ENCODE measurements at places on chromosomes 7 and 10.

DNA sequence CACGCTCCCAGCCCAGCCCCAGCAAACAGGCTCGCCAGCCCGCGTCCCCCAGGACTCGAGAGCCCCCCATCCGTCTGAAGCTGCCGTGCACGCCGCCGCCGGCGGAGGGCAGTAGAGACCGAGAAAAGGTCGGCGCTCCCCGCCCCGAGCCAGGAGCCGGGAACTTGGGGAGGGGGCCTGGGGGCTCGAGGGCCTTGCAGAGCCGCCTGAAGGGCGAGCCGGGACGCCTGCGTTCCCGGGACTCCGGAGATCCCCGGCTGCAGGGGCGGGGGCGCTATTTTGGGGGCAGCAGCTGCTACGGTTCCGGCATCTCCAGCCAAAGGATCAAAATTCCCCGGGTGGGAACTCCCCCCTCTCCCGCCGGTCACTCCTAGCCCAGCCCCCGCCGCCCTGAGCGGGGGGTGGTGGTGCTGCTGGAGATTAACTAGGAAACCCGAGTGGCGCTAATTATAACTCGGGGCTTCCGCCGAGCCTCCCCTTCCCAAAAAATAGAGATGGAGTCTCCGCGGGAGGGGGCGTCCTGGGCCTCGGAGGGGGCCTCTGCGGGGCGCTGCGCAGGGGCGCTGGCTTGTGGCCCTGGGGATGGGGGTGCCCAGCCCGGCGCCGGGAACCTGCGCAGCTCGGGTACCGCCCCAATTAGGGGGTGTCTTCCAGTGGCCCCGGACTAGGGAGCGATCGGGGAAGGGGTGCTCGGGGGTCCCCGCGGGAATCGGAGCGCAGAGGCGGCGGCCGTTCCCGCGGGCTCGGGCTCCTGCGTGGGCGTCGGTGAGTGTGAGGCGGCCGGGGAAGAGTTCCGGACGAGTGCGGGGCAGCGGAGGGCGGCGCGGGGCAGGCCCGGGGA, 608 bp downstream of the ACHE start:
- DNase-seq: peak; percentile 50

DNA sequence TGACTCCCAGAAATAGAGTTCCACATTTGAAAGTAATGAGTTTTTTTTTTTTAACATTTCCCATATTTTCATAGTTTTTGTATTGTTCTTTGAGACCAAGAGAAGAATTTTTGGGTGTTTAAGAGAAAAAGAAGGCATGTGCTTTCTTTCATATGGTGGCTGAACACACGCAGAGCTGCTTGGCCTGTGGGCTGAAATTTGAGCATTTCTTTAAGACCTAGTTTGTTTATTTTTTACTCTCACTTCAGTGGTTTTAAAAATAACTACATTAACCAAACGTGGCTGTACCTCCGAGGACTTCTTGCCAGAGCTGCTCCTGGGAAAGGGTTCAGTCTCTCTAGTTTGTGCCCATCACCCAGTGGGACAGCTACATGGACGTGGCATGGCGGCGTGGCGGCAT, 58.3 kb downstream of the INPP5A start:
- DNase-seq: no peak

GRCh38 chr10:47435081-47435480, 48.8 kb downstream of the ANXA8 start:
- DNase-seq: no peak

DNA sequence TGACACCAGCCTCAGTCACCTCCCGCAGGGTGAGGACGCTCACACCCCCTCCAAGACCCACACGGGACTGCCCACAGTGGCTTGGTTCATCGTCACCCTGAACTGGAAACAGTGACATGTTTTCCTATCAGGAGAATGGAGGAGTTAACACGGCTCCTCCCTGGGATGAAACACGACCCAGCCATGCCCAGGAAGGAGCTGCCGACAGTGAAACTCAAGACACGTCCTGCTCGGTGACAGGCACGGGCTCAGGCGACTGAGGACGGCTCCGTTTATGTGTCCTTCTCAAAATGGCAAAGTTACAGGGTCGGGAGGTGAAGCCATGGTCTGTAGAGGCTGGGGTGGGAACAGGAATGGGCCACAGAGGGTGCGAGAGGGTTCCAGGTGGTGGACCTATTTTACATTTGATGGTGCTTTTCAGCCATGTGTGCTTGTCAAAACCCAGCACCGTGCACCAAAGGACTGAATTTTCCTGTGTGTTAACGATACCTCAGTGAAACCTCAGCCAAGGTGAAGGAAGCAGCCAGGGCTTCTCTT, 272.4 kb downstream of the ADARB2 start:
- DNase-seq: no peak

DNA sequence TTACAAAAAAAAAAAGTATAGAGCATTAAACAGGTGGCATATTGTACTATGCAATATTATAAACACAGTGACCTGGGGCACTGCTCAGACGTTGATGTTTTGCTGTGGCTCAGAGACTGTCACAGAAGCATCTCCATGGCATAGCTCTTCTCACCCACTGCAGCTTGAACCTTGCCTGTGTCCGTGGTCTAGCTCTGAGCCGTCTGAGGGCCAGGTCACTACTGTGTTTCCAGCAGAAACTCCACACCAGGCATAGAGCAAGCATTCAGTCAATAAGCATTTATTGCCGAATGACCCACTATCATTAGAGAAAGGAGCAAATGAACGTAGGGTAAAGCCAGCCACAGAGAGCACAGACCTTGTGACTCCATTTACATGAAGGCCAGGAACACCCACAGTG, 443.2 kb upstream of the FOXK1 start:
- no peak for DNase-seq

DNA sequence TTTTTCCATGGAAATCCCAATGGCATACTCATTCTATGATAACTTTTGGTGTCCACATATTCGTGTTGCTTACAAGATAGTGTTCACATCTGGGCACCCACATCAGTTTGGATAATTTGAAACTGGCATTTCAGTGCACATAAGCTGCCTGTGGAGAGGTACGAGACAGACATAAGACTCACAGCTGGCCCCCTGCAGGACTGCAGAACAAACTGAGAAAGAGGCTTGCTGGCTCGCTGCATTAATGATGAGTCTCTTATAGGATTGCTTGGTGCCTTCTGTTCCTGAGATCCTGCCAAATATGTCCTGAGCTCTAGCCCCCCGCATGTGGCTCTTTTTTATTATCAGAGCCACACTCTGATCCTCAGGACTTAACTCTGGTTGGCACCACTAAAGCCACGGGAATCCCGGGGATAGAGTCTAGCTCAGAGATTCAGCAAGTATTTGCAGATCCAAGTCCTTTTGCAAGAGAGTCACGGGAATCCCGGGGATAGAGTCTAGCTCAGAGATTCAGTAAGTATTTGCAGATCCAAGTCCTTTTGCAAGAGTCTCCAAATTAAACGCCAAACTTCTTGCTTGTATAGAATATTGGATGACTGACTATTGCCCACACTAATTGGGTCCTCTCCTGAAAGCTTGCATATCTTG, 34.0 kb upstream of the JCAD start:
- no peak for DNase-seq

DNA sequence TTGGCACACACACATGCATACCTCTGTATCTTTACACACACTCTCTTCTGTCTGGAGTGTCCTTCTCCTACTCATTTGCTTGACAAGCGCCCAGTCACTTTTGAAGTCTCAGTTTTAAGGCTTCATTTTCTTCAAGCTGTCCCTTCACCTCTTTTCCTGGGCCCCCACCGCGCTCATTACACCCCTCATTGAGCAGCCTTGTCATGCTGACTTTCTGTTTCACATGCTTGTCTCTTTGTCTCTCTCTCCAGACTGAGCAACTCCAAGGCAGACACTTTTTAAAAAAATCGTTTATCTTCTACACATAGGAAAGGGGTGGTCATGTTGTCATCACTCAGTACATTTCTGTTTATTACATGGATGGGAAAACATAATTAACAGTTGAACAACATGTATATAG, 225.2 kb upstream of the FZD1 start:
- no peak for DNase-seq

GRCh38 chr10:12980713-12981306, 20.7 kb downstream of the CCDC3 start:
- DNase-seq: no peak

DNA sequence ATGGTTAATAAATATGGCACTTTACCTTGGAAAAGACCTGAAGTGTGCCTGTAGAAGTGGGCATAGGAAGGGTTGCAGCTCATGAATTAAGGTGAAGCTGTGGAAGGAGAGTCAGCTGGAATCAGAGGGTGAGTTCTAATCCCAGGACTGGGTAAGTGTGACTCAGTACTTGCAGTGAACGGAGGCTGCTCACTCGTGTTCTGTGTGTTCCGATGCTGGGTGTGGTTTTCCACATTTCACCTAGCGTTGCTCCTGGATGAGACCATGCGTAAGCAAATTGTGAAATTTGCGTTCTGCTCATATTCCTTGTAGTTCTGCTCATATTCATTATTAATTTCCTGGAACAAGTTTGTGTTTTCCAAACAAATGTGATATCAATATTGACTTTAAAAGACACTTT, 22.4 kb upstream of the TMEM236 start:
- DNase-seq: no peak

GRCh38 chr7:148191391-148192065, 399.0 kb upstream of the C7orf33 start:
- no peak for DNase-seq

- DNase-seq: no peak
Observed at GRCh38 chr7:144459635-144460034, 56.1 kb upstream of the NOBOX start.

- no peak for DNase-seq
Observed at GRCh38 chr7:107641676-107642075, 19.0 kb upstream of the SLC26A4 start.

DNA sequence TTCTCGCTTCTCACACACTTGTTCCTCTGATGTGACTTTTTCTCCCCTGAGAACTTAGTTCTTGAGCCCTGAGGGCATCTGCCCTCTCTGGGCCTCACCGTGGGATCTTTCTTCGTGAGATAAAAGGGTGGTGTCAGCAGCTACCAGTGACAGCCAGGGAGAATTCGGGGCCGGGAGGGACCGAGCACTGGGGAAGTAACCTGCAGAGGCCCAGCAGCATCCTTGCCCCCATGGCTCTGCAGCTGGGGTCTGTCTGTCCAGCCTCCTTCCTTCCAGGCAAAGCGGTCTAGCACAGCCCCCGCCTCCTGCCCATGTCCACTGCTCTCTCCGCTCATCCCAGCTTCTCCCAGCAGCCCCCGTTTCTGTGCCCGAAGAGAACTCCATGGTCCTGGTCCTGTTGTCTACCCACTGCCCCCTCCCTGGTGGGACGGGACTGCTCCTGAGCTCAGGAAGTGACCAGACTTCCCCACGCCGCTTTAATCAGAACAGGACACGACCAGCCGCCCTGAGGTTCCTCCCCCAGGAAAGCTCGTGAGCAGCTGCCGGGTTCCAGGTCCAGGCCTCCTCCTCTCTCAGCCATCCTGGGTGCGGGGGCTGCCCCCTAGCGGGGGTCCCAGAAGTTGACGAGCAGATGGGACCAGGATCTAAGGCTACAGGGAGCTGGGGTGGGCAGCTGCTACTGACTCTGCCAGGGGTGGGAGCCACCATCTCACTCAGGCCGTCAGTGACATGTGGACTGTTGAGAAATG, 187.5 kb downstream of the WDR37 start:
- no peak for DNase-seq

- DNase-seq: no peak
Observed at GRCh38 chr10:110773693-110774068, 98.0 kb upstream of the PDCD4 start.

DNA sequence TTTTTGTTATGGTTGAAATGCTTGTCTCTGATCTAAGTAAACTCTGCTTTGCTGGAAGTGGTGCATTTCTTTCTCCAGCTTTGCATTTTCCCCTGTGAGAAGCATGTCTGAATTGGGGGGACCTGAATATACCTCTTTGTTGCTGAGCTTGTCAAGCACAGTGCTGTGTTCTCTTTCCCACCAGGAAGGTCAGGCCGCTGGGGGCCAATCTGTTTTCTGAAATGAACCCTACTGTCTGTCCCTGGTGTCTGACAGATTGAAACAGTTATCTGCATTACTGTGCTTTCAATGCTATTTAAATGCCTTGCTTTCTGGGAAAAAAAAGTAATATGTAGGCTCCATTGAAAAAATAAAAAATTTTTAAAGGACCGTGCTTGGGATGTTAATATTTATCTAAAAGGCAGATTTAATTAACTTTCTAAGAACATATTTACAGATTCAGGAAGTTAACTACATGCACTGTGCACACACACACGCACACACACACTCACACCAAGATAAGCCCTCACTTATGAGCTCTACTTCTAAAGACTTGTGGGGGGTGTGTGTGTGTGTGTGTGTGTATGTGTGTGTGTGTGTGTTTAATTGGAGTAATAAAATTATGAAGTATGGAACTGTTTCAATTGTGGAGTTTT, 127.0 kb upstream of the FZD1 start:
- DNase-seq: no peak

GRCh38 chr7:1853431-1853985, 183.4 kb downstream of the ELFN1 start:
- DNase-seq: no peak

DNA sequence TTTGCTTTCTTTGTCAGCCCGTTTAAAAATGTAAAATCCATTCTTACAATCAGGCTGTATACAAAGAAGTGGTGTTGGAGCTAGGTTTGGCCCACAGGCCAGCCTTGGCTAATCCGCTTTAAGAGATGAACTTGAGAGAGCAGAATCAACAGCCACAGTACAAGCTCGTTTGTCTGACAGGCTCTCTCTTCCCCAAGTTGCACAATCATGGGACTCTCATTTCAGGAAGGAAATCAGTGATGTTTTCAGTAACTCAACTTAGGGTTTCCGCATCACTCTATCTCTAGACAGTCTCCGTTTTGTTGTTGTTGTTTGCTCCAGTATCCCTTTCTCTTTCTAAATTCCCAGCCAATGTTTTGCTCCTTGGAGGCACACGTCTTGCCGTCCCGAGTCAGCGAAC, 582.0 kb upstream of the MKI67 start:
- no peak for DNase-seq

- no peak for DNase-seq
Observed at GRCh38 chr10:22338931-22339330, 6.4 kb upstream of the SPAG6 start.

GRCh38 chr7:105745681-105746330, 130.6 kb downstream of the ATXN7L1 start:
- DNase-seq: no peak

- no peak for DNase-seq
Observed at GRCh38 chr7:46168231-46168630, 247.2 kb upstream of the IGFBP3 start.

DNA sequence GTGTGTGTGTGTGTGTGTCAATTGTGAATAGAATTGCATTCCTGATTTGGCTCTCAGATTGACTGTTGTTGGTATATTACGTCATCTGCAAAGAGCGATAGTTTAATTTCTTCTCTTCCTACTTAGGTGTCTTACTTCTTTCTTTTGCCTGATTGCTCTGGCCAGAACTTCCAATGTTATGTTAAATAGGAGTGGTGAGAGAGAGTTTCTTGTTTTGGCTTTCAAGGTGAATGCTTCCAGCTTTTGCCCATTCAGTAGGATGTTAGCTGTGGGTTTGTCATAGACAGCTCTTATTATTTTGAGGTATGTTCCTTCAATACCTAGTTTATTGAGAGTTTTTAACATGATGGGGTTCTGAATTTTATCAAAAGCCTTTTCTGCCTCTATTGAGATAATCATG, 34.2 kb upstream of the PRSS37 start:
- no peak for DNase-seq

DNA sequence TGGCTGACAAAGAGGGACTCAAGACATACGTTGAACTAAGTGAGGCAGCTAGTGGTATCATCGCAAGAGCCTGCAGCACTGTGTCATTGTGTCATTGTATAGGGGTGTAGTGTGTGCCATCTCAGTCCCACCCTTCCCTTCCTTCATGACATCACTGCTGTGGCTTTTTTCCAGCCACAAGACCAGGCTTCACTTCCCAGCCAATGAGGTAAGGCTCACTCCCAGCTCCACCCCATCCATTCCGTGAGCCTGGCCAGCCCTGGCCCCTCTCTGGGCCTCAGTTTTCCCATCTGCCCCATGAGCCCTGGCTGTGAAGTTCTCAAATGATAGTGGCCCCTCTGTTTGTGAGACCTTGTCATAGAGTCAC, 134.3 kb upstream of the ZMIZ1 start:
- no peak for DNase-seq

Measured in activated CD8-positive, alpha-beta memory T cell treated with anti-CD3 and anti-CD28 coated beads for 1 hour (primary cell).